T-helper 2 cell treated with Interferon-gamma antibody and Interleukin-4, amounts not matched to agents 5 μg/mL and 100 μg/mL, for 36 hours (primary cell): ENCODE measurements at places on chromosomes 1 and 21.
A peak's percentile ranks its signal among the peaks of the same experiment; 100 is the strongest.

- DNase-seq: no peak
Measured at GRCh38 chr1:97976801-97977200, 56.0 kb upstream of the DPYD start.

GRCh38 chr1:66550243-66550642 is 16.3 kb downstream of the SGIP1 start:
- no peak for DNase-seq

DNA sequence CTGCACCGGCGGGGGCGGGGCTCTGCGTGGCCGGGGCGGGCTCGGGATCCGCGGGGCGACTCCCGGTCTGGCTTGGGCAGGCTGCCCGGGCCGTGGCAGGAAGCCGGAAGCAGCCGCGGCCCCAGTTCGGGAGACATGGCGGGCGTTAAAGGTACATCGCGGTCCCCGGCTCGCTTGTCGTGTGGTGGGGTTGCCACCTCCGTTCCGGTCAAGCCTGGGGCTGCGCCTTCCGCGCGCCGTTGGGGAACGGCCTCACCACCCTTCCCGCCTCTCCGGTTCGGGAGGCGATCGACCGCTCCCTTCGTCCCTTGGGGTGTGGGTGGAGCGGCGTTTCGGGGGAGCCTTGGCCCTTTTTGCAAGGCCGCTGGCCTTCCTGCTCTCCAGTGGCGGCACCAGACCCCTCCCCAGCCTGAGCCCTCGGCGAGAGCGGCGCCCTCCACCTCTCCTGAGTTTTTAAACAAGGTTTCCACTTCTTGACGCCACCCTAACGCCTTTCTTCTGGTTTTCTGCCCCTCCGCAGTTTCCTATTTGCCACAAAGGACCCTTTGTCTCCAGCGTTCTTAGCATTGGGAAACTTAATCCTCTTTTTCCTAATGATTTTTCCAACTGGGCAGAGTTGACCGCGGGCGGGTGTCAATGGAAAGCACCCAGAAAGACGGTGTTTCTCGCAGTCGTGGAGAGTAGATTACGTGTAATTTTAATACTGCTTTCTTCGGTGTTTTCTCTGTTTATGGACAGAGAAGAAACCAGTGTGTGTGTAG is at the start of the genes LEPR and LEPROT:
TSS of gene LEPR (plus strand) at position 79 of the 761 bp plus-strand sequence. CDS start 144,898 bp downstream, outside the sequence.
TSS of gene LEPROT (plus strand) at position 79 of the 761 bp plus-strand sequence. CDS start at position 136, 57 bp downstream.
- no peak for DNase-seq

DNA sequence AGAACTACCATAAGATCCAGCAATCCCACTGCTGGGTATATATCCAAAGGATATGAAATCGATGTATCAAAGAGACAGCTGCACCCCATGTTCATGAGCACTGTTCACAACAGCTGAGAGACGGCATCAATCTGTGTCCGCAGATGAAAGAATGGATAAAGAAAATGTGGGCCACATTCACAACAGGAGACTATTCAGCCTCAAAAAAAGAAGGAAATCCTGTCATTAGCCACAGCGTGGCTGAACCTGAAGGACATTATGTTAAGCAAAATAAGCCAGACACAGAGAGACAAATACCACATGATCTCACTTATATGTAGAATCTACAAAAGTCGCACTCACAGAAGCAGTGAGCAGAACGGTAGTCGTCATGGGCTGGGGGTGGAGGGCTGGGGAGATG is 99.2 kb upstream of the IFFO2 start:
- no peak for DNase-seq

GRCh38 chr1:25461849-25462248 is 31.2 kb downstream of the MACO1 start:
- DNase-seq: no peak

DNA sequence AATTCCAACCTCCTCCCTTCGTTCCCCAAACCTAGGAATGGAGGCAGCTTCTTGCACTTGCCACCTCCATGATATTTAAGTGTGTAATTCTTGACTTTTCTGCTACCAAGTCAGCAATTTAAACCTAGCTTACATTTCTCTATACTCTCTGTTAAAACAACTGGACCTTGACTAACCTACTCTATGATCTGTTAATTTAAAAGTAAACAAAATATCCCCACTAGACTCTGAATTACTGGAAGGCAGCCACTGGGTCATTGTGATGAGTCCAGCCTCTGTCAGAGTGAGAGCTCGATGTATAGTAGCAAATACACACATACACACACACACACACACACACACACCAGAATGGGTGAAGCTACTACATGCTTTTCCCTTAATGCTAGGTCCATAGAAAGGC is 40.0 kb upstream of the DHCR24 start:
- DNase-seq: no peak

DNA sequence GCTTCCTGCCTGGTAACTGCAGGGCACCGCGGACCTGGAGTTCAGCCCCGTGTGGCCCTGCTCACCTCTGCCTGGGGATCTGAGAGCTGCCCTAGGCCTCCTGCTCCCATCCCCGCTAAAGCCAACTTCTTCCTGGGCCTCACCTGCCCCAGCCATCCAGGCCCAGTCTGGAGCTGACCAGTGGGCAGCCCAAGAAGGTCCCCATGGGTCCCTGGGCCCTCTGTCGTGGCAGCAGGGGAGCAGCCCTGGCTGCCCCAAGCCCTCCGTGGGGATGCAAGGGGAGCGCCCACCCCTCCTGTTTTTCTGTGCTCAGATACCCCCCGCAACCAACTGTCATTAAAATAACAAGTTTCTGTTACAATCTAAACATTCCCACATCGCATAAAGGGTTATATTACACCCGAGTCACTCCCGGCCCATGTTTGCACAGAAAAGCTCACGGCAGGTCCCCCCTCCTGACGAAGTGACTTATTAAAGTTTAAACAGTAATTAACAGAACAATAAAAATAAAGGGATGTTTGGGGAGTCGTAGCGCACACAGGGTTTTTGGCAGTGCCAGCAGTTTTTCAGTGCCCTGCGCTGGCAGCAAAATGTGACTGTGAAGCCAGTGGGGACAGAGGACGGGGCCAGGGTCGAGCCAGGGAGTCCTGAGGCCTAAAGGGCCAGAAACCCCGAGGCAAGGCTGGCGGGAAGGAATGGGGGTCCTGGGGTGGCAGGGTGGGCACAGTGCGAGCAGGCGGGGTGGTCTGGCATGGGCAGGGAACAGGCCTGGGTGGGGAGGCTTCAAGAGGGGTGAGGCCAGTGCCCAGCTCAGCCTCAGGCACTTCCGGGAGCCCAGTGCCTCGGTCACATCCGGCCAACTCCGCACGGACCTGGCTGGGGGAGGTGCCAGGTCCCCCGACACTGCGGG is 121.5 kb downstream of the CASZ1 start:
- DNase-seq: no peak

GRCh38 chr21:14487490-14488432 is 58.4 kb downstream of the SAMSN1 start:
- DNase-seq: no peak

DNA sequence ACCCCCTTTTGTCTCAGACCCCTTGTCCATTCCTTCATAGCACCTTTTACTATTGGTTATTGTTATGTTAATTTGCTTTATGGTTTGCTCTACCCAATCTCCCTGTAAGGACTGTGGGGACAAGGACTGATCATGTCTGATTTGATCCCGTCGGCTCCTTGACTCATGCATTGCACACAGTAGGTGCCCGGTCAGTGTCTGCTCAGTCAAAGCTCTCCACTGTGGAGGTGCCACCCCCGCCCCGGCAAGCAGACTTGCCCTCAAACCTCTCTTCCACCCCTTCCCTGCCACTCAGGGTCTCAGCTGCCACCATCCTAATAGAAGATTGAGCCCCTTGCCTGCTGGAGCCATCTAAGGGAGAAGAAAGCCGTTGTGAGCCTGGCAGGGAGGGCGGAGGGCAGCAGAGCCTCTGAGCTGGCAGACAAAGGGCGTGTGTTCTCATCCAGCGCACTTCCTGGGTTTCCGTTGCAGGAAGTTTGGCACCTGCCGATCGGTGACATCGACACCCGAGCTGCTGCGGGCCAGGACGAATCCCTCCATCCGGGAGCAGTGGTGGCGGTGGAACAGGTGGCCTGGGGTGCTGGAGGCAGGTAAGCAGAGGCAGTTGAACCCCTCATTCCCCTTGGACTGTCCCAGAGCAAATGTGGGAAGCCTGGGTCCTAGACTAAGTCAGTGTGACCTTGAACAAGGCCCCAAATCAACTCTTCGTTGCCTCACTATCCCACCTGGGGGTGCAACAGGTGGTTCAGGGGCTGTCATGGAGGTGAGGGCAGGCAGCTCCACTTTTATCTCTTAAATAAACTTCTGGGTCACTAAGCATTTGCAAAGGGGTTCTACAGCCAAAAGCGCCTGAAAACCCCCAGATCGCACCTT is 2.2 kb upstream of the FBLIM1 start:
- no peak for DNase-seq

- no peak for DNase-seq
Measured at GRCh38 chr1:109644670-109645069, 11.2 kb upstream of the GSTM4 start.

GRCh38 chr1:54594463-54594862 is 28.9 kb downstream of the FAM151A start:
- DNase-seq: no peak

GRCh38 chr1:37989361-37989930 is 376 bp downstream of the SF3A3 start:
- DNase-seq: peak; percentile 32

DNA sequence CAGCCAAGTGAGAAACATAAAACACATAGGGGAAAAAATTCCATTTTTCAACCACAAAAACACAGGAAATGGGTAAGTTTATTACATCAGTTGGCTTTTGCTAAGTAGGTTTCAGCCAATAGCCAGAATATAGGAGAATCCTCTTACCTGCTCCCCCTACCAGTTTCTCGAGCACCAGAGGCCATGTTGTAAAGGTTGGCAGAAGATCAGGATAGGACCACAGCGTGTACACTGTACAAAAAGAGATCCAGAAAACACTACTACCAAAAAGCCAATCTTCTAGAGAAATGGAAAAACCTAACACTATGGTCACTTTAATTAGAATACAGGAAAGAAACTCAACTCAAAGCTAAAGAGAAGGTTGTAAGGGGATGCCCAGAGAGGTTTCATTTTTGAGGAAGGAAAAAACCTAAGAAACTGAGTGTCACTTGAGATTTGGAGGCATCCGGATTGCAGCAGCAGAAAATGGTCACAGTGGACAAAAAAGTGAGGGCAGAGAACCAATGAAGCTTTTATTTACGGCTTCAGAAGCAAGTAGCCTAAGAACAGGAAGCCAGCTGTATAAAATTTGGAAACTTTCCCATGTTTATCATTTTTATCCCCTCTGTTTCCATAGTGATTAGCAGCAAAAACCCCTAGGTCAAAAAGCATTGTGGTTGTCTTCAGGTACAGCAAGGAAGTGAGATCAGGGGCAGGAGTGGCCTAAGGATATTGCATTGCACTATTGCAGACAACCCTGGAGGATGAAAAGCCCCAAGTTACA is 2.9 kb downstream of the EIF2D start:
- peak; percentile 16 for DNase-seq

GRCh38 chr1:41317361-41317760 is 43.9 kb upstream of the FOXO6 start:
- no peak for DNase-seq

GRCh38 chr1:180881806-180882509 is 30.7 kb upstream of the KIAA1614 start:
- DNase-seq: no peak

DNA sequence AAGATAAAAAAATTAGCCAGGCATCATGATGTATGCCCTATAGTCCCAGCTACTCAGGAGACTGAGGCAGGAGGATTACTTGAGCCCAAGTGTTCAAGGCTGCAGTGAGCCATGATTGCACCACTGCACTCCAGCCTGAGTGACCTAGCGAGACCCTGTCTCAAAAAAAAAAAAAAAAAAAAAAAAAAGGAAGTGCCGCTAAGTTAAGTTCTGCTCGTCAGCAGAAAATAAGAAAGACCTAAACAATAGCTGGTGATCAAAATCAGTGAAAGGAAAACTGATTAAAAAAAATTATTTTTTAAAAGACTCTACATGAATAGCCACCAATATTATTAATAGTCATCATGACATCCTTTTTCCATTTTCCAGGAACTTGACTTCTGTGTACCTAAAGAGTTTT is 44.2 kb upstream of the MTR start:
- no peak for DNase-seq

DNA sequence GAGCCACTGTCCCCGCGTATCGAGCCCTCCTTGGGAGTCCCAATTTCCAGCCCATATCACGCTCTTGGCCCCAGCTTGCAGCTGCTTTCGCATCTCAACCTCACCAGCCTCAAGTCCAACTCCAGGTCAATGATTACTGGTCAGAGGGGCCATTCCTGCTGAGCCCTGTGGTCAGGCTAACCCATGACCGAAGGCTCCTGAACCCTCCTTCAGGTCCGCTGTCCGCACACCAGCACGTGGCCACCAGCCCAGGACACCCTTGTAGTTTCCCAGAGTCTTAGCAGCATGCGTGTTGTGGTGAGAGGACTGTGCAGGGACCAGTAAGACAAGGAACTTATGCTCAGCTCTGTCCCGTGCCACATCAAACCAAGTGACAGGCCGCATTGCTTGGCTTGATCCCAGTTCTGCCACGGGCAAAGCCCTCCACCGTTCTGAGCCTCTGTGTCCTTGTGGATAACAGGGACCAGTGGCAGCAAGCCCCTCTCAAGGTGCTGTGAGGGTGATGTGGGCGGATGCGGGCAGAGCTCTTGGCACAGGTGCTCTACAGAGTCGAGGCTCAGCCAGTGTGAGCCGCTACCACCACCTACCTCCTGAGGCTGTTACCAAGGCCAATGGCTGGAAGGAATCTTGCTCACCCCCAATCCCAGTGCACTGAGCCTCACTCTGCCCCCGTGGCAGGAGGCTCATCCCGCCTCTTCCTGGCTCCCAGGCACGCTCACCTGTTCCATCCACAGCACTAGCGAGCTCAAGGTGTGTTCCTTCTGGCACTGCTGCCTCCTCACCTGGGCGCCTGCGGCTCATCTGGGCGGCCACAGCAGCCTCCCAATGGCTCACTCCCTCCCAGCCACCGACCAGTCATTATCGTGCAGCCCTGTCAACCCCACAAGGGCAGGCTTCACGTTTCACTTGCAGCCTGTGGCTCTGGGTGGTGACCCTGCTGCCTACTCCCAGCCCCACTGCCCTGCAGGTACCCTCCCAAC is 20.4 kb downstream of the KRTAP10-1 start:
- DNase-seq: no peak

DNA sequence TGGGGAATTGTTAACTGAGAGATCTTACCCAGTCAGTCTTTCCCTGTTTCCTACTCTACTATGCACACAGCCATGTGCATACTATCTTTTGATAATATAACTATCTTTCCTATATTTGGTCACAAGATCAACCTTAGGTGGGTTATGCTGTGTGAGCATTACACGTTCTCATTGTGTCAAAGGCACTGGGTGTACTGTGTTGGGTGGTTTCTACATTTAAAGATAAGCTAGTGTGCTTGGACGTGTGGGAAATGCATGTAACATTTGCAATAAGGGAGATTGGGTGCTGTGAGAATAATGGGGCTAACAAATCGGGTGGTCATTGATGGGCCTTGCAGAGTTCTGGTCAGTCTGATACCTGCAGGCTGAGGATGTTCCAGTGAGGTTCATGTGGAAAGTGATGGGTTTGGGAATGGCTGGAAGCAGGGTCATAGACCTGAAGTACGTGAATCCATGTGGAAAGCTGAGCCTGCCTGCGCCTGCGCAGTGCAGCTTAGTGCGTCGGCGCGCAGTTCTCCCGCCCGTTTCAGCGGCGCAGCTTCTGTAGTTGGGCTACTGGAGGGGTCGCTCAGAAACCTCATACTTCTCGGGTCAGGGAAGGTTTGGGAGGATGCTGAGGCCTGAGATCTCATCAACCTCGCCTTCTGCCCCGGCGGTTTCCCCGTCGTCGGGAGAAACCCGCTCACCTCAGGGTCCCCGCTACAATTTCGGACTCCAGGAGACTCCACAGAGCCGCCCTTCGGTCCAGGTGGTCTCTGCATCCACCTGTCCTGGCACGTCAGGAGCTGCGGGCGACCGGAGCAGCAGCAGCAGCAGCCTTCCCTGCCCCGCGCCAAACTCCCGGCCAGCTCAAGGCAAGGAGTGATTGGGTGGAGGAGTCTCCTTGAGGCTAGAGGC is at the start of gene MSH4:
TSS of gene MSH4 (plus strand) at position 507 of the 897 bp plus-strand sequence. CDS start at position 611, 104 bp downstream.
- DNase-seq: no peak

GRCh38 chr1:223319905-223320580 is 43.9 kb downstream of the SUSD4 start:
- no peak for DNase-seq
